Stimulated activated CD8-positive, alpha-beta memory T cell treated with anti-CD3 and anti-CD28 coated beads, Interleukin-4, amount 100 ng/mL, for 1 hour (primary cell): ENCODE measurements at places on chromosomes 3 and 15.

DNA sequence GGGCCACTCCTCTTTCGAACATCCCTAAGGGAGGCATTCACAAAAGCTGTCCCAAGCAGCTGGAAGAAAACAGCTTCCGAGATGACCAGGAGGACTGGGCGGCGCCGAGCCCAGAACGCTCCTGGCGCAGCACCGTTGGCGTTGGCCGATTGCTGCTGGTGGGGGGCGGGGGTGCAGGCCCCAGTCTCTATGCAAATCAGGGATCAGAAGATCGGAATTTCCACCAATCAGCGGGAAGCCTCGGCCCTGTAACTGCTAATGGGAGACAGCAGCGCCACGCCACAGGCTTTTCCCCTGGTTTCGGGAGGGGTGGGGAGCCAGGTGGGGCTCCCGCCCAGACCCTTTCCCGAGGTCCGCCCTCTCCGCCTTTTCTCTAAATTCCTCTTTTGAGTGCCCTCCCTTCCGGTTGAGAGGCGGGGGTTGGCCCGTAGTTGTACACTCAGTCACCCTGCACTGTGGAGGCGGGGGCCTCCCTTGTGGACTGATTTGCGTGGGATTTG is 27.0 kb downstream of the HMCES start:
- no peak for DNase-seq

GRCh38 chr15:71304681-71305080 is 189.4 kb downstream of the THSD4 start:
- DNase-seq, result no peak

GRCh38 chr3:169430707-169431404 is 232.7 kb downstream of the MECOM start:
- no peak for DNase-seq

DNA sequence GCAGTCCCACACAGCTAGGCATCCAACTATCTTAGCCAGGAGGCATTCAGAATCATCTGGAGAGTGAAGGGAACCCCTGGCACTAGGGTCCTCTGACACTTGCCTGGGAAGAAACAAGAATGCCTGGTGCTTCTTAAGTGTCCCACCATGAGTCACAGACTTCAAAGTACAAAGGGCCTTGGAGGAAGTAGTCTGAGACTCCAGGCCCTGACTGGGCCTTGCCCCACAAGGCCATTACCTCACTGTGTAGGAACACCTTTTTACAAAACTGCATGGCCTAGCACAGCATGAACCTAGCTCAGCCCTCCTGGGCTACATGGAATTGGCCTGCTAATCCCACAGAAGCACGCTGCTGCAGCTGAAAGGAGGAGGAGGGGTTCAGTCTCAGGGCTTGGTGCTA is 104.5 kb upstream of the SLCO2A1 start:
- no peak for DNase-seq

GRCh38 chr15:83898361-83898760 is 244.4 kb downstream of the ADAMTSL3 start:
- no peak for DNase-seq

DNA sequence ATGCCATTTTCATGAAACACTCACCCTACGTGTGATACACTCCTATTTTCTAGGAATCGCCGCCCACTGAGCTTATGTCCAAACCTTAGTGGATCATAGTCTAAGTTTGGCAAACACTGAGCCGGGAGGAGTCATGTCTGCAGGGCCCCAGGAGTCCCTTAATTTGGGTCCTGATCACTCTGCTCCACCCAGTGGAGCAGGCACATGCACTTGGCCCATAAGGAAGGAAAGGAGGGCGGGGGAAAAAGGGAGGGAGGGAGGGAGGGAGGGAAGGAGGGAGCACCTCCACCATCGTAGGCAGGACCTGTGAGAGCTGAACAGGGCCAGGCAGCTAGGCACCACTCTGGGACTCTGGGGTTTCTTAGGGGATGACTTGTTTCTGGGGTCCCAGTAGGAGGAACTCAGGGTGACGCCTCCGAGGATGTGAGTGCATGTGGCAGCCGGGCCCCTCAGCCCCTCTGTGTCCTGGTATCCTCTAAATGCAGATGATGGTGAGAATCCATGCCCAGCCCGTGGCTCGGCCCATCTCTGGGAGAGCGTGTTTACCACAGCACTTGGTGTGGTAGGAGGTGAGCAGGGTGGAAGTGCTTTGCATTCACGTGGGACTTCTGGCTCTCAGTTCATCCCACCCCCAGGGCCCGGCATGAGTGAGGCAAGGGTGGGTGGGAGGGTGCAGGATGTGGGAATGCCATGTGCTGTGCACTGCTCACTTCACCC is 109.4 kb downstream of the KLF13 start:
- no peak for DNase-seq

DNA sequence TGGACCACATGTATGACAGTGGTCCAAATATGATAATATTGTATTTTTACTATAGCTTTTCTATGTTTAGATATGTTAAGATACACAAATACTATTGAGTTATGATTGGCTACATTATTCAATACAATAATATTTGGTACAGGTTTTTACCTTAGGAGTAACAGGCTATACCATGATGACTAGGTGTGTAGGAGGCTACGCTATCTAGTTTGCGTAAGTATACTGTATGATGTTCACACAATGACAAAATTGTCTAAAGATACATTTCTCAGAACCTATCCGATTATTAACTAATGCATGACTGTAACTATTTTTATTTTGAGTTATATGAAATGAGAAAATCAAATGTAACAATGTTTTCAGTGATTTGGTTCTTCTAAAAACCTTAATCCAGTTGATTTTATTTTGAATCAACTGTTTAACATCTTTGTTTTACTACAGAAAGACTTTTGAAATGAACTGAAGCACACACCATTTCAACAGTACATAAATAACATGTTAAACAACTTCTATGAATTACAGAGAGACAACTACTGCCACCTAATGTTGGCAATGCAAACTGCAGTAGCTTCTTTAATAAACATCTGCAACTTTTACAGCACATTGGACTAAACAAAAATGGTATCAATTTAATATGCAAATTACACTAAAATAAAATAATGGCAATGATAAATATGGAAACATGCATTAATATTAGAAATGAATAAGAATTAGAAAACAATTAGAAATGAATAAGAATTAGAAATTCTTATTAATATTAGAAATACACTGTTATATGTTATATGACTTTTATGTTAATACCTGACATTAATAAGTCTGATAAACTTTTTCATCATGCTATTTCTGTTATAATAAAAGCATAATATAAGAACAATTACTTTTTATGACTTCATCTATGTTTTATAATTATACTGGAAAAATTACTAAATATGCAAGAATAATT is 255.7 kb downstream of the MBNL1 start:
- no peak for DNase-seq

GRCh38 chr3:111548092-111548491 is 6.1 kb downstream of the CD96 start:
- no peak for DNase-seq

DNA sequence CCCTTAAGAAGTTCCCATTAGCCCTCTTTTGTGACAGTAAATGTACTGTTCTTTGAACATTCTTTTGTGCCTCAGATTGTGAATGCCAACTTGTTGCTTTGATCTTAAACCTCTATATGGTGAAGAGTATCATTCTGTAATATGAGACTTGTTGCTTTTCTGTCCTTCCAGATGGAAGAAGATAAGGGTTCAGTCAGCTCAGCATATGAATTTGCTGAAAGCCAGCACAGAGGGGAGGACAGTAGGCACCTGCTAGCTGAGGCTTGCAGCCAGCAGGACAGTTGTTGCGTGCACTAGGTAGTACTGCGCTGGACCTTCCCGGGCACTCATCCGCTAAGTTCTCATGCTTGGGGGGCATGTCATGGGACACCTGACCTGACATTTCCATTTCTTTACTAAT is 74.7 kb downstream of the DCUN1D1 start:
- DNase-seq, result no peak

GRCh38 chr15:55695432-55695831 is 47.5 kb downstream of the PRTG start:
- DNase-seq, result no peak

- no peak for DNase-seq
These were observed 20.5 kb downstream of the BOC start for GRCh38 chr3:113231827-113232253.

DNA sequence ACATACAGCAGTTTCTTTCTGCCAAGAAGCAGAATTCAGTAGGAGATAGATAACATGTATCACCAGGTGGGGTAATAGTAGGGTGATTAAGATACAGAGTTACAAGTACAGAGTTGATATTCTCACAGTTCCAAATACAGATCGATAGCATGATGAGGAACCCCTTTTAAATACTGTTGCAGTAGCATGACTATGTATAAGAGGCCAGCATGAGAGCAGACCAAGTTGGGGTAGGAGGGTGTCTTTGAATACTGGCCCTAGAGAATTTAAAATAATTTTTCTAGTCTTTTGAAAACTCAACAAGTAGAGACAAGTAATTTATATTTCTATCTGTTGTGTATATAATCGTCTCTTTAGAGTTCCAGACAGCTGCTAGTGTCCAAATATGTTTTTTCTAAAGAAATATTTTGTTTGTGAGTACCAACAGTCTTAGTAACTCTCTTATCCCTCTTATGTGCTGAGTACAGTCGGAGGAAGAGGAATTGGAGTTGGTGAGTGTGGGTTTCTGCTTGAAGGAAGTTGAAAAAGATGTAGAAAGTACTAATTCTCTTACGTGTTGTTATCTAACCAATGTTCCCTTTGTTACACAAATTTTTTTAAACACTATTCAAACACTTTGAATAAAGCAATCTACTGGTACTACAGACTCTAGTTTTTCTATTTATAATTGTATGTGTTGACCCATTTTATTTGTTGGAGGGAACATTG is 30.2 kb downstream of the LYSMD4 start:
- DNase-seq, result no peak

- DNase-seq, result no peak
These were observed 893.3 kb upstream of the GBE1 start for GRCh38 chr3:82654708-82655107.

- no peak for DNase-seq
These were observed 6.0 kb downstream of the RFC4 start for GRCh38 chr3:186800285-186800684.

- no peak for DNase-seq
These were observed 27.2 kb upstream of the GBE1 start for GRCh38 chr3:81788610-81789009.

DNA sequence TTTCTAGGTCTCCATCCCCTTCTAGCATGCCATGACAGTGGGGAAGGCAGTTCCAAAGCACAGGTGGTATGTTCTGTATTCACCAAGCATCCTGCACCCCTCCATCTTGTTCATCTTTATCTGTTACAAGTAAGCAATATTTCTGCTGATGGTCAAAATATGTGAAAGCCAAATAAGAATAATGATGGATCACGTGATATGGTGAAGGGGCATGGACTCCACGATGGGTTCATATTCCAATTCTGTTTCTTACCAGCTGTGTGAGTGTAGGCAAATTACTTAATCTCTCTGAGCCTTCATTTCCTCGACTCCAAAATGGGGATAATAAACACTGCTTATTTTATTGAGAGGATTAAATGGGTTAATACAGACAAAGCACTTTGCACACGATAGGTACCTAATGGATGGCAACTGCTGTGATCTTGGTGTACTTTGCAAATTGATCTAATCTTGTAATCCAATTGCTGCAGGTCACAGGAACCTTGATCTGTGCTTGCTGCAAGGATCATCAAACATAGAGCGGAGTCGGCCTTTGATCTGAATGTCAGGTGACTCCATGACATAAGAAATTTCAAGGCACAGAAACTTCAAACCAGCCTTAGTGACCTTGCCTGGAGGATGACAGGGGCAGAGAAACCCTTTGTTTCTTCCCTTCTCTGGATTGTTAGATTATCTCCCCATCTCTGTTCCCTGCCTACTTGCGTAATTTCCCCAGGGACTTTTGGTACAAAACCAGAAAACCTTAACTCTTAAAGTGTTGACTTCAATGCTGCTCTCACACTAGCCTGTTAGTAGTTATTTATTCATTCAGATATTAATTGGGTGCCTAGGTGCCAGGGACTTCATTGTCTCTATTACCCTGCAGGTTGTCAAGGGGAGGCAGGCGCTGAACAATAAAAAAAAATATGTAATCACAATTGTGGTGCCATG is 25.8 kb downstream of the SIAH2 start:
- no peak for DNase-seq

DNA sequence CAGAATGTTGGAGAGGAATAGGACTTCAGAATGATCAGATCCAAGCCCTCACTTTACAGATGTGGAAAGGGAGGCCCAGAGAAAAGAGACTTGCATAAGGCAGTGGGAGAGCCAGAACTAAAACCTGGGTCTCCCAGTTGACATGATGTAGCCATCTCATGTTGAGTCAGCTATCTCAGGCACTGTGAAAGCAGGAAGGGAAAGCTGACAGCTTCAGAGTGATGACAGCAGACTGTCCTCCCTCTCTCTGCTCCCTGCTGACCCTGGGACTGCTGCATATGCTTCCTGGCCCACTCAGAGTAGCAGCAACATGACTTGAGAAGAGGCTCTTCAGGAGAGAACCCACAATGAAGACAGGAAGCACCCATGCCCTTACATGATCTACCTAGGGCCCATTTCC is 14.7 kb downstream of the FHIT start:
- DNase-seq, result no peak

- DNase-seq, result no peak
These were observed 23.9 kb downstream of the FBXO22 start for GRCh38 chr15:75927601-75928000.

- no peak for DNase-seq
These were observed 137.4 kb downstream of the STT3B start for GRCh38 chr3:31670136-31670535.

GRCh38 chr3:33921608-33922007 is 123.2 kb downstream of the PDCD6IP start:
- DNase-seq, result no peak

DNA sequence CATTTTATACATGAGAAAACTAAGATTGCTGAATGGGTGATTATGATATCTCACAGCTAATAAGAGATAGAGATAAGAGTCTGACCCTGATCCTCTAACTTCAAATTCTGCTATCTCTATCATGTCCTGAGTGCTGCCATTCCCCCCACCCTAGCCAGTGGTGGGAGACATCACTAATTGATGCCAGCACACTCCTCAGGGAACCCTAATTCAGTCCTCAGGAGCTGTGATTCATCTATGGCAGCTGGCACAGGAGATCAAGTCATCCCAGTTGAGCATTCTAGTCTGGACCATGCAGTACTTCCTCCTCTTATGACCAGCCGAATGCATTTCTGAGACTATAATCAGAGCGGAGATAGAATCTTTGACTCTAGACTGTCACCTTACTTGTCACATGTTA is 71.9 kb downstream of the SYNM start:
- no peak for DNase-seq

GRCh38 chr3:53633197-53633787 is 138.9 kb downstream of the CACNA1D start:
- DNase-seq, result no peak

- no peak for DNase-seq
These were observed 70.9 kb downstream of the AAGAB start for GRCh38 chr15:67183443-67184169.

DNA sequence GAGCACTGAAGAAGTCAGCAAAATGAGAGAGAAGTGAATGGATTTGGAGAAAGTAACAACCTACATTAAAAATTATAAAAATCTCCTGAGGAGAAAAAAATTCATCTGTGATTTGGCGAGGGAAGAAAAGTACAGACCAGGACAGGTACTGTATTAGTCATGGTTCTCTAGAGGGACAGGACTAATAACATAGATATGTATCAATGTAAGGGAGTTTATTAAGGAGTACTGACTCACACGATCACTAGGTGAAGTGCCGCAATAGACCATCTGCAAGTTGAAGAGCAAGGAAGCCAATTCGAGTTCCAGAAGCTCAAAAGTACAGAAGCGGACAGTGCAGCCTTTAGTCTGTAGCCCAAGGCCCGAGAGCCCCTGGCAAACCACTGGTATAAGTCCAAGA is 1004.4 kb upstream of the ALCAM start:
- no peak for DNase-seq
